ENCODE measurements at places on chromosomes 1 and 21. TPM values are rescaled to one million over a fixed set of nuclear protein-coding genes. Genes with fewer than 3 reads are reported as not detected.
A peak's percentile ranks its signal among the peaks of the same experiment; 100 is the strongest.

The CFAP141 gene
- total RNA-seq = not detected

GRCh38 chr21:45380566-45380965, 24.4 kb upstream of the COL18A1 start:
- no peak for DNase-seq

- DNase-seq = no peak
Measured at GRCh38 chr1:229065613-229066012, 205.3 kb upstream of the RAB4A start.

- no peak for DNase-seq
Measured at GRCh38 chr1:227887697-227888403, 59.9 kb downstream of the WNT9A start.

DNA sequence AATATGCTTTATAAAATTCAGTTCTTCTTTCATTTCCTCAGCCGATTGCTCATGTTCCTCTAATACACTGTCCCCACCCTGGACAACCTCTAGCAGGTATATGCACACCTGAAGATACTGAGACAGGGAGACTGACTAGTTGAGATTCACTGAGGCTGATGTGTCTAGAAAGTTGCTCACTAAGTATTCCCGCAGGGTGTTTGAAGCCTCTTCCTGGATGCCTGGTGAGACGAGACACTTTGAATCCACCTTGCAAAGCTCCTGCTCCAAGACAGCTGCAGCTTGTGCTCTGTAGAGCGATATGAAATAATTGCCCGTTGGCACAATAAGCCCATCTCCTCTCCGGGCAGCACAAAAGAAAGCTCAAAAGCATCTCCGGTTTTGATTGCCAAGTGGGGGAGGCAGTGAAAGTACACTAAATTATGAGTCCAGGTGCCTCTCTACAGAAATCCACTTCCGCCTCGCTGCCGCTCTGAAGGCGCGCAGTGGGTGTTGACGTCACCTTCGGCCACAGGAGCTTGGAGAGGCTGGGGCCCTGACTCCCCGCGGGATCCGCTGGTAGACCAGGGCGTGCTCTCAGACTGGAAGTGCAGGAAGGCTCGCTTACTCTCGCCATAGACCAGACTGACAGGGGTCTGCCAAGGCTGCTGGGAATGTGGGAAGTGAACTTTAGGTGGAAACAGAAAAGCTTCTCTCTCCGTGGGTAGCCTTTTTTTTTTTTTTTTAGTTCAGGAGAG, 46.3 kb downstream of the GPA33 start:
- peak; percentile 65 for DNase-seq

DNA sequence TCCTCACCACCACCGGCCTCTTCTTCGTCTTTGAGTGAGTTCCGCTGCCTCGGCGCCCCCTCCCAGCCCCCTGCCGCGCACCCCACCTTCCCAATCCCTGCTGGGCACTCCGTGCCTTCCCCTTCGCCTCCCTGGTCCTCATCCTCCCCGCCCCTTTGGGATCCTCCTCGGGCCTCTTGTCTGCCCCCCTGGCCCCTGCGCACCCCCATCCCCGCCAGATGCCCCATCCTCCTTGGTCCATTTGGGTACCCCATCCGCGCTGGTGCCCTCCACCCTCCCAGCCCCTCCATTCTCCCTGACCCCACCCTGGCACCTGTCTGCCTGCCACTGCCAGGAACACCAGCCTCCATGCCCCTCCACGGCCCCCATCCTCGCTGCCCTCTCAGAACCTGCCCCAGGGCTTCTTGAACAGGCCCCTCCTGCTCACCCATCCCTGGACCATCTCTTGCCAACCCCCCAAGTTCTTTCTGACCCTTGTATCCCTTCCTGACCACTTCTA, 667 bp downstream of the ZDHHC18 start:
- no peak for DNase-seq

DNA sequence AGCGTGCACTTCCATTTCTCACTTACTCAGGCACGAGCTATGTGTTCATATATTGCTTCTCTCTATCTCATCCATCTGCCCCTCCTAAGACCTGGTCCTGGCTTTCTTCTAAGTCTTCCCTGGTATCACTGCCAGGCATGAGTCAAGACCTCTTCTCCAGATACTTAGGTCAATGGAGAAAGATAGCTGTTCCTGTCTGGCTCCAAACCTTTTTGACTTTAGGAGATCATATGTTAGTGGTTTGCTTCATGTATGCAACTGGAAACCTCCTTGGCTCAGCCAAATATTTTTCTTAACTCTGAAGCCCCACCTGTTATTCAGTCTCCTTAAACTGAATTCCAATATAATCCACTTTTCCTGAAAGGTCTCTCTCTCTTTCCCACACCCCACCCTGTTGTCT, 211.6 kb upstream of the PTBP2 start:
- DNase-seq = no peak

DNA sequence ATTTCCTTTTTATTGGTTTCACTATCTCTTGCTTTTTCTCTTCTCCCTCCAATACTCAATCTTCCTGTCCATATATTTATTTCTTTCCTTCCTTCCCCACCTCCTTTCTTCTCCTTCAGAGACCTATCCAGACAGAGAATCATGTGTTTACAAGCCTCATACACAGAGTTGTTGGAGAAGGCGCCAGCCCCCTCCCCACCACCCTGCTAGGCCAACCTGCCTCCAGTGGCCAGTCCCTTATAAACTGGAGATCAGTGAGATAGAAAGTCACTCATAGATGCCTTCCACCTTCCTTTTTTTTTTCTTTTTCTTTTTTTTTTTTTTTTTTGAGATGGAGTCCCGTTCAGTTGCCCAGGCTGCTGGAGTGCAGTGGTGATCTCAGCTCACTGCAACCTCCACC, 53.3 kb downstream of the CD247 start:
- no peak for DNase-seq

- DNase-seq = no peak
Measured at GRCh38 chr1:101902199-101902598, 94.5 kb downstream of the OLFM3 start.

- no peak for DNase-seq
Measured at GRCh38 chr1:57711326-57711725, 287.5 kb upstream of the DAB1 start.

DNA sequence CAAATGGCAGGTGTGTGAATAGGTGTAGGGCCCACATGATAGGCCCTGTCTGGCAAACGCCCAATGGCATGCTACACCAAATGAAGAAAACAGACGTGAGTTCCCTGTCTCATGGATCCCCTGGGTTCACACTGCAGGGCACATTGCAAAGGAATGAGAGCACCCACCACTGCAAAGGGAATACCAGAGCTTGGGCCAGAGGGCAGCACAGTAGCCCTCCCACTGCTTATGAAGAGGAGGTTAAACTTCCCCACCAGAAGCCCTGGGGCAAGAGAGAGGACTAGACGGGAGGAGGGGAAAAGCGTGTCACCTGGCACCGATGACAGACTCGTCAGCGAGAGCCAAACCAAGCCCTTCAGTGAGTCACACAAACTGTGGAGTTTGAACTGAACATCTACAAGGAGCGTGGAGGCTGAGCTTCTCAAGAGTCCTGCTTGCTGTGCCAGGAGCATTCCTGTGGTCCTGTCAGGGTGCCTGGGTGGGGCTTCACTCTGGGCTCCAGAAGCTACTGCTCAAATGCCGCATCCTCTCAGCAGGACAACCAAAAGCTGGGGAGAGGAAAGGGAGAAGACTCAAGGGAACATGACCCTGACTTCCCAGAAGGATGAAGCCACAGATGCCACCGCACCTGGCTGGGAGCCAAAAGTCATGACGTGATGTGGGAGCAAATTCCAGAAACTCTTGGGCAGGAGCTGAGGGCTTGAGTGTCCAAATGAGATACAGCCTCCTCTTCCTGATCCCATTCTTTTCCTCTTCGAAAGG, 61.1 kb downstream of the TOMM20 start:
- peak; percentile 100 for DNase-seq

DNA sequence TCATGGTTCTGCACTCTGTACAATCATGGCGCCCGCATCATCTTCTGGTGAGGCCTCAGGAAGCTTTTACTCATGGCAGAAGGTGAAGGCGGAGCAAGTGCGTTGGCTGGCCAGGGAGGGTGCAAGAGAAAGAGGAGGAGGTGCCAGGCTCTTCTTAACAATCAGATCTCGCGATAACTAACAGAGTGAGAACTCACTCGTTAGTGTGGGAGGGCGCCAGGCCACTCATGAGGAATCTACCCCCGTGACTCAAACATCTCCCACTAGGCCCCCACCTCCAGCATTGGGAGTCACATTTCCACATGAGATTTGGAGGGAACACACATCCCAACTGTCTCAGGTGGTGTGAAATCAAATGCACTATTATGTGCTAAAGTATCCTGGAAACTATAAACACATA, 220.2 kb upstream of the CSF3R start:
- no peak for DNase-seq

The AMY1C gene
- not detected for total RNA-seq

DNA sequence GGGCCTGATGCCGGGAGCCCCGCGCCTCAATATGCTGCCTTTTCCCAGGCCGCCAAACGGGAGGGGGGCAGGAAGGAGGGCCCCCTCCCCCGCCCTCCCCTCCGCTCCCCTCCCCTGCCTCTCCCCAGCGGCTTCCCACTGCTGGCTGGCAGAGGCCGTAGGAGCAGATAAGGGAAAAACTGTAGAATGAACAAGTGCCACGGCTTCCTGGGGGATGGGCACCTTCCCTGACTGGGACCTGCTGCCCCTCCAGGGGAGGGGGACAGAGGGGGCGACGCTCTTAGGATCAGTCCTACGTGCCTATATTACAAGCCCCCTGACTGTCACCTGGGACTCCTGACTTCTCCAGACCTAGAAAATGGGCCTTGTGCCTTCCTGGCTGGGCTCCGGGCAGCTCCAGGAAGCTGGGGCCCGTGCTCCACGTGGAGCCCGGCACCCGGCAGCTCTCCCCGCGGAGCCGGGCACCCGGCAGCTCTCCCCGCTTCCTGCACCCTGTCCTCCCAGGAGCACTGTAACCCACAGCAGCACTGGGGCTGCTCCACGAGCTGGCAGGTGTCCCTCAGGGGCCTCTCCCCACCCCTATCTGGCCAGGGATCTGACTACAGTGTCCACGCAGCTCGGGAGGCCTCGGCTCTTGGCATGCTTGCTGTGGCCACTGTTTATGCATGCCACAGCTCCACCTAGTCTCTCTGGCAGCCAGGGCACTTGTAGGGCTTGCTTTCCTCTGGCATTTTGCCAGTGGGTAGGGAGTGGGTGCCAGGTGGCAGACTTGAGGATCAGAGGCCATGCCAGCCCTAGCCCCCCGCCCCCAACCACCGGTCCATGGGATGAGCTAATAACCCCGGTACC, 674 bp upstream of the HES5 start:
- peak; percentile 64 for DNase-seq
